ENCODE measurements at places on chromosomes 5 and 9.

- no peak for DNase-seq
These were observed 1.0 kb downstream of the TRIP13 start for GRCh38 chr5:893711-894110.

DNA sequence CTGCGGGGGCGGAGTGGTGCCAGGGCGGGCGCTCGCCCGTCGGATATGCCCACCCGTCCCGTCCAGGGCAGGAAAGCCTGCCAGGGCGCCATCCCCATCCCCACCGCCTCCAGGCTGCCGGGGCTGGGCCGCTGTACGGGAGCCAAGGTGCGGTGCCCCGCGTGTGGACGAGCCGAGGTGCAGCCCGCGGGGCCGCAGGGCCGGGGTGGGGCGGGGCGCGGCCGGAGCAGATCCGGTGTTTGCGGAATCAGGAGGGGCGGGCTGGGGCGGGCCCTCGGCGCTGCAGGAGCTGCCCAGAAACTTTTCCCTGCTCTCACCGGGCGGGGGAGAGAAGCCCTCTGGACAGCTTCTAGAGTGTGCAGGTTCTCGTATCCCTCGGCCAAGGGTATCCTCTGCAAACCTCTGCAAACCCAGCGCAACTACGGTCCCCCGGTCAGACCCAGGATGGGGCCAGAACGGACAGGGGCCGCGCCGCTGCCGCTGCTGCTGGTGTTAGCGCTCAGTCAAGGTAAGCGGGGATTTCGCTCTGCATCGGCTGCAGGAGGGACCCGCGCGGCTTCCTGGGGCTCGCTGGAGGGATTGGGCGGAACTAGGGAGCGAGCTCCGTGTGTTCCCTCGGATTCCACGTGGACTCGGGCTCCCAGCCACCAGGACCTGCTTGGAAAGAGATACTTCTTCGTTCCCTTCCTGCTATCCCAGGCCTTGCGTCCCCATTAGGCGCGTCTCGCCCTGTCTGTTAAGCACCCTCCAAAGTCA lies at the start of gene ITGA2:
Gene ITGA2 (plus strand): TSS at position 328 of the 756 bp plus-strand sequence. CDS start 117 bp downstream, at position 445.
- peak; percentile 53 for DNase-seq

- DNase-seq: no peak
These were observed 68.7 kb downstream of the MSX2 start for GRCh38 chr5:174793076-174793475.

DNA sequence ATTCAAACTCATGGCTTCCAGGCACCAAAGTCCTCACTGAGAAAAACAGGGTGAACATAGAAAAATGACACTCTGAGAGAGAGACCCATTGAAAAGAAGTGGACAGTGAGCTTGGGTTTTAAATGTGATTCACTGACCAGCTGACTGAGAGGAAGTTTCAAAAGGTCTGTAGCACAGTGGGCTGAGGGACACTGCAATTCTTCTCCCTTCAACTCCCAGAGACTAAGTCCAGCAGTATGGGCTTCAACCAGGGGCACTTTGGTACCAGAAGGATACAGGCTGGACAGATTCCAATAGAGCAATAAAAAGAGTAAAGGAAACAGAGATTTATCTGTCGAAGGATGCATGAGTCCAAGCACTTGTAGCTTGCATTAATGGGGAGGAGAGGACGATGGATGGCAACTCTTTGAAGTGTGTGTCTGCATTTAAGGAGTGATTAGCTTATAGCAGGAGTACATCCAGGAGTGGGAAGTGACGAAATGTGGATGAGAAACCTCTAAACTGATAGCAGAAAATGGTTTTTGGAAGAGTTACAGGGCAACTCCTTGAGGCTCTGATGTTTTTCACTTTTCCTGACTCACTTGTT lies 117.0 kb upstream of the ANKRD55 start:
- DNase-seq: no peak

GRCh38 chr5:93428868-93429267 lies 152.2 kb downstream of the NR2F1-AS1 start:
- no peak for DNase-seq

- no peak for DNase-seq
These were observed 700.6 kb downstream of the SEMA5A start for GRCh38 chr5:8845296-8845695.

DNA sequence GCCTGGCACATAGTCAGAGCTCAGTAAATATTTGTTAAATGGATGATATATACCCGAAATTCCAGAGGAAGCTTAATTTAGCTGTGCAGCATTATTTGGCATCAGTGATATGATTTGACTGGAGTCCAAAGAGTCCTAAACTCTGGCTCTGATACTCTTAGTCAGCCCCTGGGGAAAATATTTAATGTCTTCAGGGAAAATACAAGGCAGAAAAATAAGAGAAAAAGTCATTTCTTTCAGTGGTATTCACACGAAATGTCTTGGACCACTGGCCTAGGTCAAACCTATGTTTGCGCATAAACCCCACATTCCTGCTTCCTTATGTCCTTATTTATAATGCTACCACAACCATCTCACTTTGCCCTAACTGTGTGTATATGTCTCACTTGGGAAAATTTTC lies 23.8 kb downstream of the GLRA1 start:
- no peak for DNase-seq

GRCh38 chr5:60101573-60101972 lies 208.0 kb upstream of the PDE4D start:
- DNase-seq: no peak

DNA sequence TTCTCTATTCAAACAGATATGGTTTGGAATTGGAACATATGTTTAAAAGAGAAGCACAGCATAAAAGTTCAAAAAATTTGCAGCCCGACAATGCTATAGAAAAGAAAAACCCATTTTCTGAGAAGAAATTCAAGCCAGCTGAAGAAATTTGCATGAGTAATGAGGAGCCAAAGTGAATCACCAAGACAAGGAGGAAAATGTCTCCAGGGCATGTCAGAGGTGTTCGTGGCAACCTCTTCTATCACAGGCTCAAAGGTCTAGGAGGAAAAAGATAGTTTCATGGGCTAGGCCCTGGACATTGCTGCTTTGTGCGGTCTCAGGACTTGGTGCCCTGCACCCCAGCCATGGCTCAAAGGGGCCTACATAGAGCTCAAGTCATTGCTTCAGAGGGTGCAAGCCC lies 134.8 kb upstream of the ADAMTS16 start:
- DNase-seq: no peak

DNA sequence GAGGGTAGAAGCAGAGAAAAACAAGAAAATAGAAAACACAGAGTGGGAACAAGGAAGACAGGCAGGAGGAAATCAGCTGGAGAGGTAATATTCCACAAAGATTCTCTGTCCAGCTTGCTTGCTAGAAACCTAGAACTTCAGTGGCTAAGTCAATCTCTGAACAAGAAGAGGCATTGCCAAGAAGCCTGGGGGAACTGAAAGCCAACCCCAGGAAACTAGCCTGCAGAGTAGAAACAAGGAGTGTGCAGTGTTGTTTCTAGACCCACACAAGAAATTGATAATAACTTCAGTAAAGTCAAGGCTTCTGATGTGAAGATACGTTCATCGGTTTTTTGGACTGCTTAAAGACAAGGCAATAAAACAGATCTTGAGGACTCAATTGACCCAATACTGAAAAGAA lies 234.5 kb upstream of the MAP3K1 start:
- DNase-seq: no peak

GRCh38 chr9:38359297-38359653 lies 33.2 kb upstream of the ALDH1B1 start:
- no peak for DNase-seq

DNA sequence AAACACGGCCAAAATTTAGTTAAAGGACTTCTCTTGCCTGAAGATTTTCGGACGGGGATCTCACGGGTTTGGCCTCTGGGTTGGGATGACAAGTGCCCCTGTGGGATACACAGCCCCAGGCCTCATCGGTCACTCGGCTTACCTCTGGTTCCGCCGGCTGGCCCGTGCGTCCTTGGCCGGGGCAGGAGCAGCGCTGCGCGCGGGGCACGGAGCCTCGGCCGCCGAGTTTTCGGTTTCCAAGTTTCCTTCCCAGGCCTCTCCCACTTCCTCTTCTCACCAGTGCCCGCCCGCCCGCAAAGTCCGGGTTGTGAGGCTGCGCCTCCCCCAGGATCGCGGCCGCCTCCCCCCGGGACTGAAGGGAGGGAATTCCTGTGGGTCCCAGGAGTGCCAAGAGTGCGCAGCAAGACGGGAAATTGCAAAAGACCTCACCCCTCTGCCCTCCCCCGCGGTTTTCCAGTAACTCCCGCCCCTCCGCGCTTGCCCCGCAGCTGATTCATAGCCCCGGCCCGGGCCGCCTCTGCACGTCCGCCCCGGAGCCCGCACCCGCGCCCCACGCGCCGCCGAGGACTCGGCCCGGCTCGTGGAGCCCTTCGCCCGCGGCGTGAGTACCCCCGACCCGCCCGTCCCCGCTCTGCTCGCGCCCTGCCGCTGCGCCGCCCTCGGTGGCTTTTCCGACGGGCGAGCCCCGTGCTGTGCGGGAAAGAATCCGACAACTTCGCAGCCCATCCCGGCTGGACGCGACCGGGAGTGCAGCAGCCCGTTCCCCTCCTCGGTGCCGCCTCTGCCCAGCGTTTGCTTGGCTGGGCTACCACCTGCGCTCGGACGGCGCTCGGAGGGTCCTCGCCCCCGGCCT lies at the start of gene OSMR:
Gene OSMR (plus strand): TSS at position 487 of the 853 bp plus-strand sequence. CDS start 23,033 bp downstream, outside the sequence.
- no peak for DNase-seq

- DNase-seq: no peak
These were observed 294.0 kb downstream of the SEC61B start for GRCh38 chr9:99515895-99516656.

DNA sequence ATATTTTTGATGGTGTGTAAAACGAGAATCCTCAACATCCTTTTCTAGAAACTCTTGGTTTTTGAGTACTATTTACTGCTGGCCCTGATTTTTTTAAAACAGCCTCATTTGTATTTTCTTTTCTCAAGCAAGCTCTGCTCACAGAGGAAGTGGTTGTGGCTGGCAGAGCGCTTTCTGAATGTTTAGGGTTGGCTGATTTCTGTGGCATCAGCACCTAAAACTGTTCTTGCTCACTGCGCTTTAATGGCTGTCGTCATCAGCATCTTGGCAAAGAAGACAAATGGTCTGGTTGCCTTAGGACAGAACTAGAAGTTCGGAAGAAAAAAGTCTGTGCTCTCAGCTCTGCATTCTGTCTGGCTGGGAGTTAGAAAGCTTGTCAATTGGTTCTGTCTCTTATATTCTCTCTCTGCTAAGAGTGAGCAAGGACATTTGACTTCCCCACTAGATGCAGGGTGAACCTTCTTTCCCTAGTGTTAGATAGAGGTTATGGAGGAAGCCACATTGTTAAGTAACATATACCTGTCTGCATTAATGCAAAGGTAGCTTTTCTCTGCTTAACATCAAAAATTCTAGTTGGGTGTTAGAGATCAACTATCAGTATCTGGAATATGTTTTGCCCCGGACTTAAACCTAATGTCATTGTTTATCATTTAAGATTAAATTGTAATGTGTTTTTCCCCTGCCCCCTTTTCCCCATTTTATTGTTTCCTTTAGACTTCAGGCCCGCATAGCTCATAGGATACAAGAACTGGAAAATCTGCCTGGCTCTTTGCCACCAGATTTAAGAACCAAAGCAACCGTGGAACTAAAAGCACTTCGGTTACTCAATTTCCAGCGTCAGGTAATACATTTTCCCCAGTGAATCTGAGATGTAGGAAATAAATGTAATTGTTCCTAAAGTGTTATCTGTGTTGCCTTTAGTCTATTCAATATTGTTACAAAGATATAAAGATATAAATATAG lies 39.0 kb downstream of the SMARCA2 start:
- peak; percentile 88 for DNase-seq

DNA sequence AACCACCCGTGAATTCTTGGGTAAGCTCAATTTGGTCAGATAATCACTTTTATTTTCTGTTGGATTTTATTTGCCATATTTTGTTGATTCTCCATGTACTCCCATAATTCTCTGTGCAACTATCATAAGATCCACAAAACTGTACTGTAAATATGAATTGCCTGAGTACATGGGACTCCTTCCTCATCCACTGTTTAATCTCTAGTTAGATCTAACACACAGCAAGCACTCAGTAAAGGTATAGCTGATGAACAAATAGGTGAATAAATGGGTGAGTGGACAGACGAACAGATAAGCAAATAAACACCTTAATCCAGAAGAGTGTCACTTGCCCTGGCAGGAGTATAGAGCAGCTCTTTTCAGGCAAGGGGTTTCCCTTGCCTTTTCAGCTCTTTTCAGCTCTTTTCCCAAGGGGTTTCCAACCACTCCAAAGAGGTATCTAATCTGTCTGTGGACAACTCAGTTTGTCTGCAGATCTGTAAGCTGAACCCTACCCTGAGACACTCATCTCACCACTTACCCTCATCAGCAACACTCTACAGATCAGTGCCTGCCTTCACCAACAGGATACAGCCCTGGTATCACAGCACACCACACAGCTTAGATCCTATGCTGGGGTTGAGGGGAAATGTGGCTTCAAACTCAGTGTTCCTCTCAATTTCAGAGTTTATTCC lies 51.2 kb downstream of the SIL1 start:
- DNase-seq: no peak

GRCh38 chr9:15505921-15506320 lies 4.8 kb downstream of the PSIP1 start:
- no peak for DNase-seq

- DNase-seq: no peak
These were observed 64.7 kb upstream of the RICTOR start for GRCh38 chr5:39138892-39139291.

DNA sequence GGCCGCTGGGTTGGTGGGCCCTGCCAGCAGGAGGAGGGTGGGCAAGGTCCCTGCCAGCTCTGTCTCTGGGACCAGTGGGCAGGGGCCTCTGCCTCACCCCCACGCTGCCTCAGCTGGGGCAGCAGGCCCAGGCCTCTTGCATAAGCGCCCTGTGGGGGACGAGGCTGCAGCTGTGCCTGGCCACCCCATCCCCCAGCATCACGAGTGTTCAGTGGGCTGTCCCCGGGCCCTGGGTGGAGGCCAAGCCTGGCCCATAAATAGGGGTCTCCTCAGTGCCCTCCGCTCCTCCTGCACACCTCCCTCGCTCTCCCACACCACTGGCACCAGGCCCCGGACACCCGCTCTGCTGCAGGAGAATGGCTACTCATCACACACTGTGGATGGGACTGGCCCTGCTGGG lies at the start of gene PTGDS:
Gene PTGDS (plus strand): TSS at position 282 of the 400 bp plus-strand sequence. CDS start 75 bp downstream, at position 357.
- no peak for DNase-seq

DNA sequence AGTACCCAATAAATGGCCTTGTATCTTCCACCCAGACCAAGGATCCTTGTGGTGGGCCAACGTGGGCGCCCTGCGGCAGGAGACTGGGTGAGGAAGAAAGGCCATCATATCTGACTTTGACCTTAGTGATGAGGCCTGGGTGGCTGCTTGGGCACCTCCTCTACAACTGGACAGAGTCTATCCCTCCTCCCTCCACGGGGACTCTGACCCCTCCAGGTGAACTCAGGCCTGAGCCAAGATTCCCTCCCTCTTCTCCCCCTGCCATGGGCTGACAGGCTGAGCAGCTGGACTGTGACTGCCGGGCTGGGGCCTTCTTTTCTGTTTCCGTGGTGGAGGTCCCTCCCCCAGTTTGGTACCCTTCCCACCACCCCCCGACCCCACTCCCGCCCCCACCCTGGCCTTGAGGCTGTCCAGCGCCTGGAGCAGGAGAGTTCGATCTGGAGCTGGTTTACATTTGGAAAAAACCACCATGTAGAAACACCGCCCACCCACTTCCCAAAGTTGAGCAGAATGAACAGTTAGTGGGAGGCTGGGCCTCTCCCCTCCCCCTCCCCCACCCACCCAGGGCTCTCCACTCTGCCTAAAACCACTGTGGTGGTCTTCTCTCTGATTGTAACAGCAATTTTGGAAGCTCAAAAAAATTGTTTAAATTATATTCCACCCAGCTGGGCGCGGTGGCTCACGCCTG lies 1.2 kb upstream of the PHYHD1 start:
- no peak for DNase-seq

Measured in activated CD8-positive, alpha-beta T cell treated with anti-CD3 and anti-CD28 coated beads, Interleukin-2, amount 10 ng/mL, durations not matched to agents 7 days and 5 days (primary cell).